ENCODE measurements at places on chromosomes 5 and 9.

- DNase-seq: no peak
Measured at GRCh38 chr9:110095776-110096175, 112.2 kb downstream of the C9orf152 start.

DNA sequence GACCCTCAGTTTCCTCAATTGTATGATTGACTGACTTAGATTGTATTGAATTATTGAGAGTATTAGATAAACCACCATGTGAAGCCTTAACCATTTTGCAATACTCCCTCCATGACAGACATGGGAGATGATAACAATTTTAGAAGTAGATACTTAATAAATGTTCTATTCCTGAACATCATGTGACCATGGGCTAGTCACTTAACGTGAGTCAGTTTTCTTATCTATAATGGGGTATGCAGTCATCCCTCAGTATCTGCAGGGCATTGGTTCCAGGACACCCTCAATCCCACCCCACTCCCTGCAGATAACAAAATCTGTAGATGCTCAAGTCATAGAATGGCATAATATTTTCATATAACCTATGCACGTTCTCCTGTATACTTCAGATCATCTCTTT, 31.0 kb downstream of the SNX18 start:
- no peak for DNase-seq

DNA sequence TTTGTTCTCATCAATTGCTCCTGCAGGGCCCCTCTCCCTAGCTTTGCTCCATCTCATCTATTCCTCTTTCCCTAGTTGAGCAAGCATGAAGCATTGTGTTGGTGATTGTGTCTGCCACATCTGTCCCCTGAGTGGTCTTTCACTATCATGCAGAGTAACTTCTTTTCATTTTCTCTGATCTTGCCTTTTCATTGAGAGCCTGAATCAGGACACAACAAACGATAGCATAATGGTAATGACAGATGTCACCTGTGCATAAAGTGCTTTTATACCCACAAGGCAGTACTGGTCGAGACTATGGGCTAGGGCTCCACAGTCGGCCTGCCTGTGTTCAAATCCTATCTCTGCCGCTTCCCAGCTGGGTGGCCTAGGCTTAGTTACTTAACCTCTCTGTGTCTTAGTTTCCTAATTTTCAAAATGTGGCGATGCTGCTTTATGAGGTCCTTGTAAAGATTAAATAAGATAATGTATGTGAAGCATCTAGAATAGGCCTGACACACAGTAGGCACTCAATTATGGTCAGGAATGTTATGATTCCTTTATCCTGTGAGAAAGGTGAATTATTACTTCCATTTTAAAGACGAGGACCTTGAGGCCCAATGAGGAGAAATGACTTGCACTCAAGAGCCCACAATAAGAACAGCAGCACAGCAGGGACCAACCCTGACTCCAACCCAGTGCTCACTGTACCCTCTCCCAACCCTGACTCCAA, 137.1 kb upstream of the ZNF618 start:
- DNase-seq: no peak

- no peak for DNase-seq
Measured at GRCh38 chr9:109931623-109932022, 151.6 kb downstream of the PALM2AKAP2 start.

DNA sequence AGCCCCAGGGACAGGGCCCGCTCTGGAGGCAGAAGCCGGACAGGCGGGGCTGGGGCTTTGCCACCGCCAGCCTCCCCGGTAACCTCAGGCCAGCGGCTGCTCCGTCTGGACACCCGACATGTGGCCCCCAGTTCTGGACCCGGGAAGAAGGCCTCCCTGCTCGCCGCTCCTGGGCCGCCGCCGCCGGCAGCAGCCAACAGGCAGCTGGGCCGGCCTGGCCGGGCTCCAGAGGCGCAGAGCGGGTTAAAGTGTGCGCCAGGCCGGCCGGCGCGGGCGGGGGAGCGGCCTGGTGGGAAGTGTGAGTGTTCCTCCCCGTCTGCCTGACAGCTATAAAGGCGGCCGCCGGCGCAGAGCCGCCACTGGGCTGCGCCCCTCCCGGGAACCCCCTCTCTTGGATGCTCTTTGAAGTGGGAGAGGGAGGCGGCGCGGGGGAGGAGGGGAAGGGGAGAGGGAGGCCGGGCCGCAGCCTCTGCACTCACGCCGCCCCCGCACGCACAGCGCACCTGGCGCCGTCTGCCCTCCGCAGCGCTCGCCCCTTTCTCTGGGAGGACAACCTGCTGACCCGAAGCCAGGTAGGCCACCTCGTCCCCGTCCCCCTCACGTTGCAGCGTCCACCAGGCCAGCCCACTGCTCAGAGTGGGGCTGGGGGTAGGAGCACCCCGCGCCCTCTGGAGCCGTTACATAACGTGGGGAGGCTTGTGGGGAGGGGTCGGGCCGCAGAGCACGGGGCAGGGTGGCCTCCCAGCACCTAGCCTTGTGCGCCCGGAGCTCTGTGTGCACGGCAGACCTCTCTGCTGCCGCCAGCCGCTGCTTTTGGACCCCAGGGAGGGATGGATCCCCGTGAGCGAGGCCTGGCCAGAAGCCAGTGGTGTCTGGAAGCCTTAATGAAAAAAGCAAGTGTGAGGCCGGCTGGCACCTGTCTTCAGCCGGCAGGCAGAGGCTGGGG, at the start of gene ADAMTSL2:
Gene ADAMTSL2 (plus strand): TSS at position 359 of the 946 bp plus-strand sequence. CDS start 2,009 bp downstream, outside the sequence.
- DNase-seq: no peak

DNA sequence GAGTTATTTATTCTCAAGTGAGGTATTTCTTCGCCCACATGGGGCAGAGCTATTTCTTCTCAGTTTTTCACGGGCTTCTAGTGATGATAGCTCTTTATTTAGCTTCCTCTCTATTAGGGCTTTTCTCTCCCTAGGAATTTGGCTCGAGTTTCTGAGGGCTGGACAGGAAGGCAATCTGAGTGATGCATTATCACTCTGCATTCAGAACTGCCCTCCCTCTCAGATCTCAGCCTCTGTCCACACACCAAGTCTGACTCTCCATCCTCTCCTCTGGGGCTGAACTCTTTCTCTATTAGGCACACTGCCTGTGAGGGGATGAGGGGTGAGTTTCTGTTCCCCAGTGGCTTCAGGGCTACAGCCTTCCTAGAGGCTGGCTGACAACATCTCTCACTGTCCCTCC, 14.9 kb upstream of the SCAMP1 start:
- DNase-seq: no peak

DNA sequence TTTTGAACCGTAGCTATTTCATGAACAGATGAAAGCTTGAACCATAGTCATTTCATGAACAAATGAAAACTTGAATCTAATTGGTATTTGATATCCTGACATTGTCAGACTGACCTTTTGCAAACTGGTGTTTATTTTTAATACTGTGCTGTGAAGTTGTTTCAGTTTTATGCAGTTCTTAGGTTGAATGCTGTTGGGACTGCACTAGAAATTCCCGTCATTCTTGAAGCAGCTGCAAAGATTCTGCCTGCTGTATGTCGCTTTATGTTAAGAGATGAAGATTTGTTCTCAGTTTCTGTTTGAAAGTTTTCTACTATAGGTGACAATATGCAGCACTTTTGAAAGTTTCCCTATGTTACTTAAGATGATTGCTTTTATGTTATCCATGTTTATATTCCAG, 22.5 kb upstream of the FAM120AOS start:
- no peak for DNase-seq
